Fibroblast of mammary gland (primary cell): ENCODE measurements at places on chromosomes 3 and 15.

- no peak for DNase-seq
Observed at GRCh38 chr3:23377928-23378672, 175.0 kb downstream of the UBE2E2 start.

- DNase-seq: peak; percentile 23
Observed at GRCh38 chr3:113968986-113969385, 21.2 kb downstream of the ZDHHC23 start.

GRCh38 chr15:72339777-72340177, 19.8 kb upstream of the CELF6 start:
- peak; percentile 97 for DNase-seq

DNA sequence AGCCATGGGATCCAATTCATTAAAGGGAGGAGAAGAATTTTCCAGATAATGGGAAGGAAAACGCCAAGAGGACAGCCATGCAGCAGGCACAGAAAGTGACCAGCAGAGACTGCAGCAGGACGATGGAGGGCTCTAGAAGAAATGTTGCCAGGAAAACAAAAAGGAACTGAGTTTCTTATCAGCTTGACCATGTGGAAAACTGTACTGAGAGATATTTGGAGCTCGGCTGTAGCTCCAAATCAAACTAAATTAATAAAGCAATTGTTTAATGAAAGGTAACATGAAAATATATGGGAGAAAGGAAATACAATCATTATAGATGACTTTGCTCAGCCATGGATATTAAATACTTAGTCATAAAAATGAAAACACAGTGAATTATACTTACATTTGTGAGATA, 63.7 kb downstream of the SSR3 start:
- DNase-seq: no peak

- DNase-seq: no peak
Observed at GRCh38 chr3:13887495-13888300, 7.8 kb upstream of the WNT7A start.
